ENCODE measurements at places on chromosomes 1 and 21.
A peak's percentile ranks its signal among the peaks of the same experiment; 100 is the strongest.

- DNase-seq, result no peak
Measured at GRCh38 chr1:15001317-15001915, 152.1 kb upstream of the TMEM51 start.

GRCh38 chr1:207959141-207959825 is 48.4 kb upstream of the CD34 start:
- DNase-seq, result no peak

GRCh38 chr1:78472851-78473496 is 17.8 kb upstream of the PTGFR start:
- no peak for DNase-seq

GRCh38 chr1:155966135-155966534 is 12.2 kb downstream of the ARHGEF2 start:
- no peak for DNase-seq

- no peak for DNase-seq
Measured at GRCh38 chr1:57164584-57164983, 198.8 kb upstream of the C8B start.

GRCh38 chr1:44267438-44267837 is 54.2 kb downstream of the DMAP1 start:
- DNase-seq, result no peak

GRCh38 chr1:1567152-1567875 is 7.3 kb downstream of the SSU72 start:
- no peak for DNase-seq

- no peak for DNase-seq
Measured at GRCh38 chr1:66374148-66374547, 159.8 kb upstream of the SGIP1 start.

GRCh38 chr1:181102841-181103240 is 14.3 kb downstream of the IER5 start:
- DNase-seq, result no peak

DNA sequence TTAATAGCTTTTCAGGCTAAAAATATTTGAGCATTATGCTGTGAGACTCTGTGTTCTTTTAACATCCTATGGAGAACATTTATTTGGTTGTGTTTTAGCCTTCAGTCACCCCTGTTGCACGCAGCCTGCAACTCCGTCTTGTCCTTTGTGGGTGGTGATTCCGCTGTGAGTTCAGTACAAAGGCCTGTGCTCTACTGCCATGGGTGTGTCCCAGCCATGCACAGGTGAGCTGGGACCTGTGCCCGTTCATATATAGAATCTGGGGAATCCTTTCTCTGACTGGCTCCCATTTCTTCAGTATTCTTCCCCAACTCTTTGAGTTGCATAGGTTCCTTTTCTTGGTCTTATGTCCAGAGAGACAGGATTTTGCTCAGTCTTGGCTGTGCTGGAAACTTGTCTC is 61.4 kb downstream of the ACTL8 start:
- no peak for DNase-seq

DNA sequence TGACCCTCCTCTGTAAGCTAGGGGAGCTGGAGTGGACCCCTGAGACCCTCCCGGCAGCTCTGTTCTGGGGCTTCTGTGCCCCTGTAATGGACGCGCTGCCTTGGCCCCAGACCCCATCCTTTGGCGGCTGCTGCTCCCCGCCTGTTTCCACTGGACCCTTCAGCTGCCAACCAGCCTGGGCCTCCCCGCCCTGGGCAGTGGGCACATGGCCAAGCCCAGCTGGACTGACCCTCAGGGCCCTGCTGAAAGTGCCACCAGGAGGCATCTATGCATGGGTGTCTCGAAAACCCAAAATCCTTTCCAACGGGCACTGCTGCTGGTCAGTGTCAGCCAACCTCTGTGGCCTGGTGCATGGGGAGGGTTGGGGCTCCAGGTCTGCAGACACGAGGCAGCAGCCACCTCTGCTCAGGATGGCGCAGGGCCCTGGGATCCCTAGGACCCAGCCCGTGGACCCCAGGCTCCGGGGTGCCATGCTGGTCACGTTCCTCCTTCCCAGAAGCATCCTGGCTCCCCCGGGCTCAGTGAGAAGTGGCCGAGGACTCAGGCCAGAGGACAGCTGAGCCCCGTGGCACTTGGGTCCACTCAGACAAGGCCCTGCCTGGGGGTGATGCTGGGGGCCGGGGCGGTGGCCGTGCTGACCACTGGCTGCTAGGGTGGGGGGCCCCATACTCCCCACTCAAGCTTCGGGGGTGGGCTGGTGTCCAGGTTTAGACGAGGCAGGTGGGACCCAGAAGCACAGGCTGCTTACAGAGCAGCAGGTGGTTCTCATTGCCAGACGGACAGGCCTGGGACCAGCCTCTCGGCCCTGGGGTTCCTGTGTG is 46.9 kb downstream of the SLX9 start:
- DNase-seq, result no peak

GRCh38 chr1:117634631-117635030 is 28.8 kb downstream of the TENT5C start:
- DNase-seq, result no peak

- DNase-seq, result no peak
Measured at GRCh38 chr1:157113631-157114030, 14.0 kb upstream of the ETV3L start.

GRCh38 chr1:22641906-22642636 is 1.4 kb upstream of the C1QC start:
- peak; percentile 76 for DNase-seq

- DNase-seq, result no peak
Measured at GRCh38 chr1:203491664-203492063, 2.3 kb upstream of the OPTC start.

DNA sequence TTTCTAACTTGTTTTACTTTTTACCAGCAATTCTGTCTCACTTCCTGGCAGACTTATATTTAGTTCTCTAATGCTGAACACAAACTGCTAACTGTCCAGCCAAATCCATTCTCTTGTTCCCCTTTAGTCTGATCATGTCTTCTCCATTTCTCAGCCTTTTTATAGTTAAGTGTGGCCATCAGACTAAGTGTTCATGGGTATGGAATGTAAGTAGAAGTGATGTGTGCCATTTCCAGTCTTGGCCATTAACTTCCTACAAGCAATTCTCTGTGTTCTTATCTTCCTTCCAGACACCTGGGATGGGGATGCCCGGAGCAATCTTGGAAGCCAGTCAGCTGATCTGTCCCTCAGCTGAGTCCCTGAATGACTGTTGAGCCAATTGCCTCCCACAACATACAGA is 165.8 kb downstream of the ST6GALNAC3 start:
- no peak for DNase-seq

DNA sequence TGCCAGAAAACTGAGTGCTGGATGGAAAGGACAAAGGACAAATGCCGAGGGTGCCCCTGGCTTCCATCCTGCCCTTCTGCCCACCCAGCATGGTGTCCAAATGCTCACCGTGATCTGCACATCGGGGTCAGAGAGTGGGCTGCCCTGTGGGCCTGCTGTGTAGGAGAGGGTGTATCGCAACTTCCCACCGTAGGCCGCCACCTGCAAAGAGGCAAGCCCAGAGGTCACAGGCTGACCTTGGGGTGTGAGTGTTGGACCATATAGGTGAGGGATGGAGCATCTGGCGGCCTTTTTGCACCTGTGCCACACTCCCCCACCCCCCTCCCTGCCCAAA is 53.5 kb downstream of the LDLRAD2 start:
- DNase-seq, result no peak

GRCh38 chr1:35210321-35211119 is 17.6 kb upstream of the SFPQ start:
- no peak for DNase-seq

Data from activated CD8-positive, alpha-beta T cell treated with anti-CD3 and anti-CD28 coated beads, Interleukin-2, amount 10 ng/mL, durations not matched to agents 7 days and 5 days (primary cell).